Chondrocyte (in vitro differentiated cells): ENCODE measurements at places on chromosomes 6 and 20. TPM values are rescaled to one million over a fixed set of nuclear protein-coding genes. Genes with fewer than 3 reads are reported as not detected.

Gene CLVS2
- total RNA-seq: not detected in 3 replicates

Gene ULBP1
- 2.8 to 29.8 TPM (median 29.8 TPM) in 3 replicates for total RNA-seq

Gene CRISP2
- not detected in 3 replicates for total RNA-seq

Gene ZBP1
- not detected in 3 replicates for total RNA-seq

- no peak for DNase-seq
Observed at GRCh38 chr6:39657355-39658135, 67.7 kb downstream of the KIF6 start.

- no peak for DNase-seq
Observed at GRCh38 chr20:54344832-54345231, 130.6 kb upstream of the DOK5 start.

- no peak for DNase-seq
Observed at GRCh38 chr6:11224252-11224965, 8.1 kb downstream of the NEDD9 start.

DNA sequence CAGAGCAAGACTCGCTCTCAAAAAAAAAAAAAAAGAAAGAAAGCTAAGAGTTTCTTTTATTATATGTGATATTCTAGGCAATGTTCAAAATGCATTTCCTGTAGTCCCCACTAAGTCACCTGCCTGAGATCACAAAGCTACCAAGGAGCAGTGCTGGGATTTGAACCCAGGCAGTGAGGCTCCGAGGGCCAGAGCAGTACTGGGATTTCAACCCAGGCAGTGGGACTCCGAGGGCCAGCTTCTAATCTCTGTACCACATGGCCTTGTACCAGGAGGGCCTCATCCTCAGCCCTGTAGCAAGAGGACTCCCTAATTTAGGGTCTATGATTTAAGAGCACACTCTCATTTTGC is 39.7 kb downstream of the ZMYND8 start:
- no peak for DNase-seq

DNA sequence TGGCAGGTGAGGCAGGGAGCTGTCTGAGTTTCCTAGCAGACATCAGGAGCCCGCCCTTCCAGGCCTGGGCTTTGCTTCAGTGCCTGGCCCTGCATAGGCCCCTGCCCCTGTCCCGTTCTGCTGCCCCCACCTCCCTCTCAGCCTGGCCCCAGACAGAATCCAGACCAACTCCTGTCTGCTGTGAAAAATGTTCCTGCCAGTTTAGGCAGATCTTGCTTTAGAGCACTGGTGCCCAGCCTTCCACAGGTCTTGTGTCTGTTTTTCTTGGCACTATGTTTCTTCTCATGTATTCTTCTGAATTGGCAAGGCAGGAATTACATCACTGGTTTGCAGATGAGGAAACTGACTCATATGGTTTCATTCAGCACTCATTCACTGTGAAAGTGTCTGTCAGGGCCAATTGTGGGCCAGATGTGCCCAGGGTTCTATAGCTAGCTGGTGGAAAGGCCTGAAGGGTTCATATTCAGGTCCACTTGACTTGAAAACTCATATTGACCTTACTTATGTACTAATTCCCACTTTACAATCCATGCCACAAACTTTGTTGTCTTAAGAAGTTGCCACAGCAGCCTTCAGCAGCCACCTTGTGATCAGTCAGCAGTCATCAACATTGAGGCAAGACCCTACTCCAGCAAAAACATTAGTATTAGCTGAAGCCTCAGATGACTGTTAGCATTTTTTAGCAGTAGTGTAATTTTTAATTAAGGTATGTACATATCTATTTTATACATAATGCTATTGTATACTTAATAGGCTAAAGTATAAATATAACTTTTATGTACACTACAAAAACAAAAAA is 40.5 kb downstream of the HLA-F start:
- no peak for DNase-seq

- no peak for DNase-seq
Observed at GRCh38 chr20:7180256-7181045, 413.0 kb downstream of the BMP2 start.

GRCh38 chr6:33923857-33924514 is 120.2 kb upstream of the MLN start:
- no peak for DNase-seq

GRCh38 chr20:53872561-53873229 is 197.7 kb downstream of the BCAS1 start:
- DNase-seq: no peak

GRCh38 chr6:56958481-56958880 is 3.6 kb downstream of the BEND6 start:
- no peak for DNase-seq

- DNase-seq: no peak
Observed at GRCh38 chr20:9742821-9743220, 96.1 kb downstream of the PAK5 start.

DNA sequence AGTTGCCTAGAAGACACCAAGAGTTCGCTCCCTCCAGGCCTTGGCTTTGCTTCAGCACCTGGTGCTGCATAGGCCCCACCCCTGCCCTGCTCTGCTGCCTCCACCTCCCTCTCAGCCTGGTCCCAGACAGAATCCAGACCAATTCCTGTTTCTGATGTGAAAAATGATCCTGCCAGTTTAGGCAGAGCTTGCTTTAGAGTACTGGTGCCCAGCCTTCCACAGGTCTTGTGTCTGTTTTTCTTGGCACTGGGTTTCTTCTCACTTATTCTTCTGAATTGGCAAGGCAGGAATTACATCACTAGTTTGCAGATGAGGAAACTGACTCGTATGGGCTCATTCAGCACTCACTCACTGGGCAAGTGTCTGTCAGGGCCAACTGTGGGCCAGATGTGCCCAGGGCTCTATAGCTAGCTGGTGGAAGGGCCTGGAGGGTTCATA is 53.0 kb downstream of the HLA-A start:
- no peak for DNase-seq

DNA sequence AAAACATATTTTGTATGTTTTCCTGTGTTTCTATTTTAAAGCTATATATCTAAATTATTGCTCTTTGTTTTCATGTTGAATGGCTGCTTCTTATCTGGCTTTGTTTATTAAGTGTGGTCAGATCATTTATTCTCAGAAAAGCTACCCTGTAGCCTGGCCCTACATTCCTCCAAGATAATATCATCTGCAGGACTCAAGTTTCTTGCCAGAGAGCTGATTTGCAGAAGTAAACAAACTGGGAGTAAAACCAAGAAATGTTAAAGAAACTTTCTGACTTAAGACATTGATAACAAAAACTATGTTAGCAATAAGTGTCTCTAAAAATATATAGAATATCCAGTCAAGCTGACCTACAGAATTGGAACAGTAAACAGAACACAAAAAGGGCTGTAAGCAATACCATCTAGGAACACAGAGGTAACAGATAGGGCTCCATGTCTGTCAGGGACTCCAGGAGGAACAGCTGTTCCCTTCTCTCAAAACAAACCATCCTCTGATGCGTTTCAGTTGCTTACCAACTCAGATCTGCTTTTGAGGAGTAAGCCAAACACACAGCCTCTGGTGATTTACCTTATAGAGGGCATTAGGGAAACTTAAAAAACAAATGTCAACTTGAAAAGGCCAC is 17.5 kb upstream of the CEP85L start:
- no peak for DNase-seq

DNA sequence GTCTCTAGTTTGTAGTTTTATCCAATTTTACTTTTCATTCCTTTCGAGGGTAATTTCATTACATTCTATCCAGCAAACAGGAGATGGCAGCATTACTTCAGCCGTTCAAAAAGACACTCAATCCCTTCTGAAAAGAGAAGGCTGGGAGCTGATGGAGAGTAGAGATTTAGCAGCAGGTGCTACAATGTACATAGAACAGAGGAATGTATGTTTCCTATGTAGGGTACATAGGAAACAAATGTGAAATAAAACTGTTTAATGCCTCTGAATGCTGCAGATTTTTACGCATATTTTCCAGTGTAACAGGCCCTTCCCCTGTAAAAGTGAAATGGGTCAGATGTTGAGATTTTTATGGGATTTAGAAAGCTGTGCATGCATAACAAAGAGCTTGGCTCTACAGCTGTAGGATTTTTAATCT is 16.0 kb downstream of the RPS12 start:
- no peak for DNase-seq
